ENCODE measurements at places on chromosomes 6 and 20. TPM values are rescaled to one million over a fixed set of nuclear protein-coding genes. Genes with fewer than 3 reads are reported as not detected.

GRCh38 chr20:47111576-47111975 is 216.9 kb downstream of the EYA2 start:
- no peak for DNase-seq

- no peak for DNase-seq
These were observed 3.8 kb upstream of the IRAK1BP1 start for GRCh38 chr6:78863576-78863975.

DNA sequence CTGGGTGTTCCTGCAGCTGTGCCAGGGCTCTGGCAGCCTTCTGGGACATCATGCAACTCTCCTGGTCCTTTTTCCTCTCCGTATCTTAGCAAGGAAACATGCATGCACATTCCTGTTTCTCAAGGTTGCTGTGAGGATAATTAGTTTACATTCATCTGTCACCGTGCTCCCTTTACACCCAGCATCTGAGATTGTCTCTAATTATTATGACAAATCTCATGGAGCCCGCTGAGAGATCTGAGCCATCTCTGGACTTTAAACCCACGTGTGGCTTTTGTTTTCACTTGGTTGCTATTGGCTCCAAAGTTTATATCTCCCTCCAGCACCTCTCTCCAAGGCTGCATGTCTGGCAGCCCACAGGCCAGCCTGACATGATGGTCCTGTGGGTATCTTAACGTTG is 167.6 kb downstream of the UNC5CL start:
- no peak for DNase-seq

GRCh38 chr6:30097902-30098768 is 14.8 kb downstream of the TRIM31 start:
- DNase-seq: no peak

DNA sequence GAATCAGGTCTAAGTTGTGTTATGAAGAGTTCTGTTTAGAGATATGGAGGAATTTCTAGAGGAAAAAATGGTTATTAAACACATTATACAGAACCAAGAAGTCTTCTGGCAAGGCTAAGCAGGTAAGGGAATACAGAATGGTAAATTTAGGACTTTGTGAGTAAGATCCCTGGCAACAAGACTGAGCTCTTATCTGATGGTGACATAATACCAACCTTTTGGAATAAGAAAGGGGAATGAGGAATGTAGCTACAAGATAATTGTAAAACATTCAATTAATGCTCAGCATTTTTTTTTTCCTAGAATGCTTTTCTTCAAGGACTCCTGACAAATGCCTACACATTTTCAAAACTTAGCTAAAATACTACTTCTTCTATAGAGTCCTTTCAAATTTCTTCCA is 51.8 kb downstream of the CYB5R4 start:
- no peak for DNase-seq

DNA sequence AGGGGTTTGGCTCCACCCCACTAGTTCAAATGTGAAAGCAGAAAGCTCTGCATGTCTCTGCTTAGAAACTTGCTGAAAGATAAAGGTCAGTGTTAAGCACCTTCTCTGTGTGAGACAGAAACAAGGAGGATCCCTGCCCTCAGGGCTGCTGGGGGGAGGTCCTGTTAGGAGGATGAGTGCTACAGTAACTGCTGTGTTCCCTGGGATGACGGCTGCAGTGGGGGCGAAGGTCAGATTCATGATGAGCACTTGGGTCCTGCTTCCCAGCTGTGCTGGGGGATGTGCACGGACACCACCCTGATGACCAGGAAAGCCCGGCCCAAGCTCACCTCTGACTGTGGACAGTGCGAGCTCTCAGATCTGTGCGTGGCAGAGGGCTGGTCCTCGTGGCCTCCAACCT is 252.6 kb downstream of the DLL1 start:
- DNase-seq: no peak

- peak; percentile 80 for DNase-seq
These were observed 285.8 kb upstream of the SUPT3H start for GRCh38 chr6:45663251-45664221.

GRCh38 chr20:40991181-40991889 is 37.3 kb upstream of the TOP1 start:
- DNase-seq: no peak

DNA sequence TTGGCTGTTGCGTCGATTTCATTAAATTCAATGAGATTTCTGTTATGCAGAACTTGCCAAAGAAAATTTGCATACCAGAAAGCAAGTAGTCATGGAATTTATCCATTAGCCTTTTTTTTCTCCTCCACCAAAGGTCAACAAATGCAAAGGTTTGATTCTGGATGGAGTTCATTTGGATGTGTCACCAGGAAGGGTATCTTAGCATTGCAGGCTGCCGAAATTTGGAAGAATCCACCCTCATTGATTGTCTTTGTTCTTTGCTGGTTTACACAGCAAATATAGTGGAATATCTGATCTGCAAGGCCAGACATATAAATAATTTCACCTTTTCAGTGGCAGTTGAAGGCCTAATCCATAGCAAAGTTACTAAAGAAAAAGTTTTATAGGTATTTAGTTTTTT is 229.4 kb upstream of the SLC35B3 start:
- no peak for DNase-seq

DNA sequence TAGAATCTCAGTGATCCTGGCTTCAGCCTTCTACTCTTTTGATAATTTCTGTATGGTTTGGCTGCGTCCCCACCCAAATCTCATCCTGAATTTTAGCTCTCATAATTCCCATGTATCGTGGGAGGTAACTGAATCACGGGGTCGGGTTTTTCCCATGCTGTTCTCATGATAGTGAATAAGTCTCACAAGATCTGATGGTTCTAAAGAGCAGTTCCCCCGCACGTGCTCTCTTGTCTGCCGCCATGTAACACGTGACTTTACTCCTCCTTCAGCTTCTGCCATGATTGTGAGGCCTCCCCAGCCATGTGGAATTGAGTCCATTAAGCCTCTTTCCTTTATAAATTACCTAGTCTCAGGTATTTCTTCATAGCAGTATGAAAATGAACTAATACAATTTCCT is 507.2 kb downstream of the CDH26 start:
- DNase-seq: no peak

- DNase-seq: no peak
These were observed 124.5 kb downstream of the TOX2 start for GRCh38 chr20:44039147-44039546.

GRCh38 chr20:32452776-32453466 is 94.8 kb downstream of the ASXL1 start:
- DNase-seq: no peak

DNA sequence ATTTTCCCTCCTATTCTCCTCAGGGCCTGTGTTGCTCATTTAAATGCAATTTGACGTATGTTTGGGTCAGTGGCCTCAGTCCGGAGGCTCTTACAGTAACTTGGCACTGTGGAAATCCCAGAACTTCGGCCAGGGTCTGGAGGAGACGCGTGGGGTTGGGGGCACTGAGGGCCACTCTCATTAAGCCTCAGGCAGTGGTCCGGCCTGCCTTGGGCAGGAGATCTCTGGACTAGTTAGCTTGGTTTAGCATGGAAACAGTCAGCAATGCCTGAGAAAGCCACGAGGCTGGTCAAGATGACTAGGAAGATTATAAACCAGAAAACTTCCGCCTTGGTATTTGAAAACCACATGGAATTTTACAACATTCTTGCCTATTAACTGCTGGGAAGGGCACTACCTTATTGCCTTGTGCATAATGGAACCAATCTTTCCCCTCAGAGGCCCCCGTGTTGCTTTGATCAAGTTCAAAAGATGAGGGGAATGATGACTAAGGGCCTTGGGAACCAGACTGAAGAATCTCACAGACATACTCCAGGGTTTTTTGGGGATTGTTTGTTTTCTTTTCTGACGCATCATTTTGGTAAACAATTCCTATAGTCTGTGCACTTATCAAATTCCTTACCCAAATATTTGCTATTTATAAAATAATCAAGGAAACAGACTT is 206.0 kb upstream of the PREP start:
- DNase-seq: no peak

DNA sequence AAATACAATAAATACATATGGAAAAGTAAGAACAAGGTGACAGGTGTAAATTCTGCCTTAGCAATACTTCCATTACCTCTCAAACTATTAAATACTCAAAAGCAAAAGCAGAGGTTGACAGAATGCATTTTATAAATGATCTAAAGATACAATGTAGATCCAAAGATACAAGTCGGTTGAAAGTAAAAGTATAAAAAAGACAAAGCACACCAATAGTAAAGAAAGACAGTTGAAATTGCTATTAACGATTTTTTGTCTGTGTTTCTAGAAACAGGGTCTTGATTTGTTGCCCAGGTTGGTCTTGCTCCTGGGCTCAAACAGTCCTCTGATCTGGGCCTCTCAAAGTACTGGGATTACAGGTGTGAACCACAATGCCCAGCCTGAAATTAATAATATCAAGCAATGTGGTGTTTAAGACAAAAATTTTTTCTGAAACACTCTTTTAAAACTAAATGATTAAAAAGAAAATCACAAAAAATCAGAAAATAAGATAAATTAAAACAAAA is 23.9 kb downstream of the ULBP1 start:
- no peak for DNase-seq

- peak; percentile 12 for DNase-seq
These were observed 125.3 kb upstream of the NOX3 start for GRCh38 chr6:155580904-155581303.

DNA sequence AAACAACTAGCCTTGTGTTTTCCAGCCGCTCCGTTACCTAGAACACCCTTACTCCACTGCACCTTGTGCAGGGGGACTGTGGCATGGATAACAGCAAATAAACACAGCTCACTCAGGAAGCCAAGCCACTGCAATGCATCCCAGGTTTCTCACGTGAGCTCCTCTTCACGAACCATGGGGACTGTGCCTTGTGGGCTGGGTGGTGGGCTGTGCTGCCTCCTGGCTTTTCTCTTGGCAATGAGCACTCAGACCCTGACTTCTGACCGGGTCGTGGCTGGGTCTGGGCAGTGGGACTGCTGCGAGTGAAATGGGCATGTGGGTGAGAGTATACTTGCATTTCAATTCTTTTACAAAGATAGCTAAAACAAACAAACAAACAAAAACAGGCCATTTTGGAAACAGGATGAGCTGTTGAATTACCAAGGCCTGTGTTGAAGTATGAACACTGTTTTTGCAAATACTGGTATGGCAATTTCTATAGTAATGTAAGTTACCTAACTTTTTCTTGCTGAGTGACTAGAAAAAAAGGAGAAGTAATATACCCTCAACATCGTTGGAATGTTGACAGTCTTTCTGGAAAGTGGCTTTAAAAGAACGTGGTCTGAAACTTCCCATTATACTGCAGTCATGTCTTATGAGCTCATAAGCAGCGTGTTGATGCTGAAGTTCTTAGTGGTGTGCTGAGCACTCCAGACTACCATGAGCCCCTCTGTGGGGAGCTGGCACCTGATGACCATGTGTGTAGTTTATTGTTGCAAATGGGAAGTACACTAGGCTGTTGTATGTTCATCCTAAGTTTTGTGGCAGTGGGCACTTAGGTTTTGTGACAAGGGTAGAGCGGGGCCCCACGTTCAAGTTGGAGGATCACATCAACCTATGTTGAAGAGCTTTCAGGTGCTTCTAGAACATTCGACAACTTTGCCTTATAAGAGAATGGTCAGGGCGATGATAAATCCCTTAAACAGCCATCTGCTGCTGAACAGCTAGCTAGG is 120.4 kb downstream of the ARMC2 start:
- peak; percentile 65 for DNase-seq

DNA sequence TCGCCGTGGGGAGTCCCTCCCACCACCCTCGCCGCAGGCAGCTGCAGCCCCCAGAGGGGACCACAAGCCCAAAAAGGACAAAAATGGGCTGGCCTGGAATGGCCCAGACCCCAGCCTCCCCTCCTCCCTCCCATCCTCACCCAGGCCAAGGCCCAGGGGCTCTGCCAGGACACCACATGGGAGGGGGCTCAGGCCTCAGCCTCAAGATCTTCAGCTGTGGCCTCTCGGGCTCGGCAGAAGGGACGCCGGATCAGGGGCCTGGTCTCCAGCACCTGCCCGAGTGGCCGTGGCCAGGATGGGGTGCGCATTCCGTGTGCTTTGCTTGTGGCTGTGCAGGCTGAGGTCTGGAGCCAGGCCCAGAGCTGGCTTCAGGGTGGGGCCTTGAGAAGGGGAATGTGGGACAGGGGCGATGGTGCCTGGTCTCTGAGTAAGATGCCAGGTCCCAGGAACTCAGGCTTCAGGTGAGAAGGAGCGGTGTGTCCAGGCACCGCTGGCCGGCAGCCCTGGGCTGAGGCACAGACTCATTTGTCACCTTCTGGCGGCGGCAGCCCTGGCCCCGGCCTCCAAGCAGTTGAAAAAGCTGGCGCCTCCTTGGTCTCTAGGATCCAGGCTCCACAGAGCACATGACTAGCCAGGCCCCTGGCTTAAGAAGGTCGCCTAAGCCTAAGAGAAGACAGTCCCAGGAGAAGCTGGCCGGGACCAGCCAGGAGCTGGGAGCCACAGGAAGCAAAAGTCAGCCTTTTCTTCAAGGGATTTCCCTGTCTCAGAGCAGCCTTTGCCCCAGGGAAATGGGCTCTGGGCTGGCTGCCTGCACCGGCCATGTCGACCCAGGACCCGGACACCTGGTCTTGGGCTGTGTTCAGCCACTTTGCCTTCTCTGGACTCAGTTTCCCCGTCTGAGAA is 35.2 kb upstream of the MRGBP start:
- no peak for DNase-seq

DNA sequence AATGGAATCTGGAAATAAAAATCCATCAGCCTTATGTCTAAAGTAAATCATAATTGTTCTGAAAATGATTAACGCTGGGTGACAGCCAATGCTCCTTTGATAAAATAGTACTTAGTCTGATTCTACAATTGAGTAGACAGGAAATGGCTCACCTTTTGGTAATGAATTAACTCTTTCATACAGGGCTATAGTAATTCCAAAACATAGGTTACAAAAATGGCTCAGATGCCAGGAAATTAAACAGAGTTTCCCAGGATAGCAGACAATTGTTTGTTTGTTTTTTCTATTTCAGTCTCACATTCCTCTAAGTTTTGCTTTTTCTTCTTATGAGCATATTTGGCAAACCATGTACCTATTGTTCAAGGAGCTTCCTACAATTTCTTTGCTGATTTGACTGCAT is 257.2 kb upstream of the EPHA7 start:
- no peak for DNase-seq

- no peak for DNase-seq
These were observed 47.8 kb downstream of the KCNQ2 start for GRCh38 chr20:63424613-63425012.

The C6orf163 gene
- 3.1 TPM for total RNA-seq

The LY86 gene
- not detected for total RNA-seq

The REM1 gene
- 0.28 TPM for total RNA-seq

The SRMS gene
- 0.50 TPM for total RNA-seq

The RAD21L1 gene
- not detected for total RNA-seq

The TGM6 gene
- total RNA-seq: not detected

The HCRTR2 gene
- not detected for total RNA-seq

The MYLK2 gene
- not detected for total RNA-seq
